ENCODE measurements at places on chromosomes 7 and 10.

DNA sequence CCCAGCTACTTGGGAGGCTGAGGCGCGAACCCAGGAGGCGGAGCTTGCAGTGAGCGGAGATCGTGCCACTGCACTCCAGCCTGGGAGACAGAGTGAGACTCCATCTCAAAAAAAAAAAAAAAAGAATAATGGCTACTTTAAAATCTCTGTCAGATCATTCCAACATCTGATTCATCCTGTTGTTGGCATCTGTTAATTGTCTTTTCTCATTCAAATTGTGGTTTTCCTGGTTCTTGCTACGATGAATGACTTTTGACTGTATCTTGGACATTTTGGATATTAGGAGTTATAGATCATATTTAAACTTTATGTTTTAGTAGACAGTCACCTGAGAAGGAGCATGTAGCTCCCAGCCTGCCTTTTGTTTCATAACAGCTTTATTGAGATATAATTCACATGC lies 8.5 kb downstream of the TPST1 start:
- DNase-seq = no peak

- DNase-seq = no peak
Measured at GRCh38 chr7:13801669-13802068, 187.8 kb downstream of the ETV1 start.

DNA sequence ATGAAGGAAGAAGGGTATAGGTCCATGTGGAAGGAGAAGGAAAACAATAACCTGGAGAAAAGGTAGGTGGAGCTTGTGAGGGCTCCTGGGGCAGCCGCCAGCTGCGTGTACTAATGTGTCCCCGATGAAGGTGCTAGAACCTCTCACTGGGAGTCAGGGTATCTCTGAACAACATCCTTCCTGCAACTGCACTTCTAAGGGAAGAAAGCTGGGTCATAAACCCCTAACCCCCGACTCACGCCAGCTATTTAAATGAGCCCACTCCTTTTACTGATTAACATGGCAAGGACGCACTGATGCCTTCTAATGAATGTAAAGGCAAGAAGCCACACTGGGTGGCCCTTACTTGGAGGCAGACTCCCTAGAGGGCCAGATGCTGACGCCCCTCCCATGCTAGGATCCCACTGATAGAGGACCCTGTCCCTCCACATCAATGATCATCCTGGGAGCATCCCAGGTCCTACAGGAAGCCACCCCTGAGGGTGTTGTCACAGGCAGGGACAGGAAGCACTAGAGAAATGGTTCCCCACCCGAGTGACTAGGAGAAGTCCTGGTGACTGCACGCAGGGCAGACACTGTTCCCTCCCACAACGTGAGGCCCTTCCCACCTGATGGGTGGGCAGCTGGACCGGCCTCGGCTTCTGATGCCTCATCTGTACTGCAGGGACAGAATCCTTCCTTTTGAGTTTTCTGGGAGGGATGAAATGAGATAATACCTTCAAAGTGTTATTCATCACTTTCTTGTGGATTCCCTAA lies 20.4 kb downstream of the JCAD start:
- DNase-seq = peak; percentile 19

DNA sequence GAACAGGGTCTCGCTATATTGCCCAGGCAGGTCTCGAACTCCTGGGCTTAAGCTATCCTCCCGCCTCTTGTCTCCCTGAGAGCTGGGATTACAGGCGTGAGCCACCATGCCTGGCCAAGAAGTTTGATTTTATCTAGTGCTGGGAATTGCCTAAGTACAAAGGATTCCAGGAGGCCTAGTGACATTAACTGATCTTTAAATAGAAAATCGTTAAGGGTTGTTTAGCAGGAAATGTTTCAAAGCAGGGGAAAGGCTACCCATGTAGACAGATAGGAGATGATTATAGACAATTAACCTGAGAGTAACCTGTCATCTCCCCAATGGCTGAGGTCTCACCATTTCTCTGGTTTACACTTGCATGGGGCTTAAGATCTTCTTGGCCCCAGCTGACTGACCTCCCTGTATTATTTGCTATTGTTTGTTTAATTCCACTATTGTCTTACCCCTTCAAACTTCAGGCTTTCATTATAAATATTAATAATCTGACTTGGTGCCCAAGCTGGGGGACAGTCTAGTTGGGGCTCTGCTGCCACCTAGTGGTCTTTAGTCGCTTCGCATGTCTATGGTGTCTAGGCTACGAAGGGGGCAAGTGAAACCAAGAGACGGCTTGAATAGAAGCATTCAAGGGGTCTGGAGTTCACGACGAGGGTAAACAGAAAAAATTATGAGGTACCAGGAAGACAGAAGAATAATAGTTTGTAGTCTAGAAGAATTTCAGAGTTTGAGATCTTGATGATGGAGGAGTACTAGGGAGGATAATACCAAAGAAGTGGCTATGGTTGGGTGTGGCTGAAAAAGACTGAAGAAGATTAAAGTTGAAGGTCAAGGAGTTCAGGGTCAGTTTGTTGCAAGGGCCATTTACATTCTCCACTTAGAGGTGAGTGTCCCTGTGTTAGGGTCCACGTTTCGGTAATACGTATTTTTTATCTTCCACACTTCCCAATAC lies 40.4 kb upstream of the BPGM start:
- DNase-seq = peak; percentile 65

GRCh38 chr10:71625445-71626175 lies 94.0 kb downstream of the C10orf105 start:
- DNase-seq = no peak

DNA sequence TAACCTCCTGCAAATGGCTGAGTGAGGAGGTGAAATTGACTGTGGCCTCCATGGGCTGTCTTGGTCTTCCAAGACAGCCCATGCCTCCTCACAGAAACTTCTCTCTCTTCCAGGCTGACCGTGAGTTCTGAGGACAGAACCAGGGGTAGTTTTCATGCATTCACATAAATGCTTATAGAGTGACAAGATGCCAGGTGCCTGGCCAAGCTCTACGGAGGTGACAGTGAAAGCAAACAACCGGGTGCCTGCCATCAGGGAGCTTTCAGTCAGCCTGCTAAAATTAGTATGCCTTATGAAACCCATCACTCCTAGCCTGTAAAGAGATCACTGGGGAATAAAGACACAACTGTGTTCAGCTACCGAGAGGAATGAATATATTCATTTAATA lies 919 bp upstream of the RHOBTB1 start:
- DNase-seq = no peak

DNA sequence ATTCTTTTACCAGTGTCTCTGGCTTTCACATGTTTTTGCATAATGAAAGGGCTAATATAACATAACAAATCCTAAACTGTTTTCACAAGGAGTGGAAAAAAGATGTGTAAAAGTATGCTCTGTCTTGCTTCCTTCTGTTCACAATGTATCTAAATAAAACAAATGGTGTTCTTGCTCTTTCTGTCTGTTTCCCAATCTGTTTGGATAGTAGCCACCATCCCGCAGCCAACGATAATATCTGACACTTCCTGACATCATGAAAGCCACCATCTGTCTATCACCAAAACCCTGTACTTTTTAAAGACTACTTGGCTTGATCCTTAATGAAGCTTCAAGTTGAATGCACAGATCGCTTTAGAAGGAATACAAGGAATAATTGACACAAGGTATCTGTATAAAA lies 246.2 kb downstream of the ETV1 start:
- peak; percentile 29 for DNase-seq

DNA sequence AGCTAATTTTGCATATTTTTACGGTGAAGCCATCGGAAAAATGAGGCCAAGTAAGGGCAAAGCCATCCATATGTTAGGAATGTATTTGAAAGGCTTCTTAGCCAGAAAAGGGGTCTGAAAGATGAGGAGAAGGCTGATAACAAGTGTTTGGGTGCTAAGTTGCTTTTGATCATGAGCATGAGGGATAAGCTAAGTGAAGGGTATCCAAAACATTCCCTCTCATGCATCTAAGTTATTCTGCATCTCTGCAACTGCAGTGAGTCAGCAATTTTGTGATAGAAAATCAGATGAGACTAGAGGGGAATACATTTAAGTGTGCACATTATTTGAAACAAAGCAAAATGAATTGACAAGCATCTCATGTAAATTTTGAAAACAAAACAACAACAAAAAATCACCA lies 282.8 kb downstream of the GPR158 start:
- DNase-seq = no peak

DNA sequence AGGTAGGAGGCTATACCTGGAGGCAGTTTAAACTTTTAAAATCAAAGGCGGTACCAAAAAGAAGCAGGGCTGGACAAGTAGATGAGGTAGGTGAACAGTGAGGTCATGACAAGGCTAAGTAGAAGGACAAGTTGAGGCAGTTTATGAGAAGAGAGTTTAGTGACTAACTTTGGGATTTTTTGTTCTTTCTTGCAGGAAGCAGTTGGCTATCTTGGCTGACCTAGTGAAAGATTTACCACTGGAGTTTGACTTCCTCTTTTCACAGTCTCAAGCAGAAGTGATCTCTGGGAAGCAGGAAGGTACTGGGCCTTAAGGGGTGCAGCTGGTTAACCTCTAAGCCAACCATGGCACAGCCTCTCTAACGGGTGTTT lies 26.3 kb downstream of the ENTPD7 start:
- DNase-seq = no peak

DNA sequence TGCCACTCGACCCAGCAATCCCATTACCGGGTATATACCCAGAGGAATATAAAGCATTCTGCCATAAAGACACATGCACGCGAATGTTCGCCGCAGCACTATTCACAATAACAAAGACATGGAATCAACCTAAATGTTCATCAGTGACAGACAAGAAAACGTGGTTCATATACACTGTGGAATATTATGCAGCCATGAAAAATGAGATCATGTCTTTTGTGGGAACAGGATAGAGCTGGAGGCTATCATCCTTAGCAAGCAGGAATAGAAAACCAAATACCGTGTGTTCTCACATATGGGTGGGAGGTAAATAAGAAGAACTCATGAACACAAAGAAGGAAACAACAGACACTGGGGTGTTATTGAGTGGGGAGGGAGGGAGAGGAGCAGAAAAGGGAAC lies 84.7 kb downstream of the SLC16A9 start:
- DNase-seq = no peak

- DNase-seq = no peak
Measured at GRCh38 chr7:41476460-41476803, 226.5 kb downstream of the INHBA start.

DNA sequence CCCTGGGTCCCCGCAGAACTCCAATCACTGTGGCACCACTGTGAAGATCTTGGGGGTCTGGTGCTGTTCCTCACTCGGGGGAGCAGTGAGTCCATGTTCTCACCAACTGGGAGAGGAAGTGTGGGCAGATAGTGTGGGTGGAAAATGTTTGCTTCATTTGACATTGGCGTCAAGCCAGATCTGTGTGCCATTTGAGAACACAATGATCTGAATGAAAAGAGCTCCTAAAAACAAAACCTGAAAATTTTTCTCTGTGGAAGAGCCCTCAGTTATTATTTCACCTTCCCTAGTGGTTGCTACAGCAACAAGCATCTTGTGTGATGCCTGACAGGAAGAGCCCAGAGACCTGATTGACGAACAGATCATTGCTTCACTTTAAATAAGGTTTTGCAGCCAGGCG lies 125.6 kb downstream of the VIPR2 start:
- DNase-seq = no peak

DNA sequence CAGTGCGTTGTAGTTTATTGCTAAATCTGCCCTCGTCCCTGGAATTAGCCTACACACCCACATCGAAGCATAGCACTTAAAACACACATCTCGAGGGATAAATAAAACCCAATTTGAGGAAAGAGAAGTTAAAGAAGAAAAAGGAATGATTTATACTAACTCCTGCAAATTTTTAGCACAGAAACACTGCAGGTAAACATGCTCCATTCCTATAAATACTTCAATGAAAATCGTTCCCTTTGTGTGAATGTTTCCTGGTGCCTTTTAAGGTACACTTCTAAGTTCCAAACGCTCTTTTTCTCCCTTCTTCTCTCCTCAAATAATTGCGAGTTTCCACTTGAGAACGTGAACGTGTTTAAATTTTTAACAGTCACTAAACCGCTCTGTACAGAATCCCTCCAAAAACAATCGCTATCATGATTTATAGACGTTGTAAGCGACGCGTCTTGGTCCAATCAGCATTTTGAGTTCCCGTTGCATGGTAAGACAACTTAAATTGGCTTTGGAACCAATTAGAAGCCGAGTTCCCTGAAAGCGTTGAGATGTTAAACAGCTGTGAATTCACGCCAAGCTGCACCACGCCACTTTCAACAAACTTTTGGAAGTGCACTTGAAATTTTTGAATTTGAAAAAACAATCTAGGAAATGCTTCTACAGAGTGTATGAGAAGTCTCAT lies 12.5 kb upstream of the EBLN1 start:
- DNase-seq = peak; percentile 95

- no peak for DNase-seq
Measured at GRCh38 chr7:101900103-101900502, 82.7 kb downstream of the CUX1 start.

- peak; percentile 95 for DNase-seq
Measured at GRCh38 chr10:100653957-100654781, 91.2 kb upstream of the PAX2 start.

- no peak for DNase-seq
Measured at GRCh38 chr7:128731184-128731583, 8.0 kb upstream of the CALU start.

DNA sequence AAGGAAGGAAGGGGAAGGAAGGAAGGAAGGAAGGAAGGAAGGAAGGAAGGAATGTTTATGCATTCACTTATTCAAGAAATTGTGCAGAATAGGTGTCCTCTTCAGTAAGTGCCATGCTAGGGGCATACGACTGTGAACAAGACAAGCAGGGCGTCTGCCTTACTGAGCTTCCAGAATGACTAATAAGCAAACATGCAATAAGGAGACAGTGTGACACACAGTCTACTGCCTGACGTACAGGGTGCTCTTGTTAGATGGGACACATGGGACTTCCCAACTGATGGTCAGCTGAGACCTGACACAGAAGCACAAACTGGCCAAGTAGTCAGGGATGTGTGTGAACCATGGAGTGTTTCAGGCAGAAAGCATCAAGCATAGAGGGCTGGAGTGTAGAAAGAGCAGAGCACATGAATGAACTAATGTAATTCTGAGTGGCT lies 18.2 kb downstream of the DNAJC12 start:
- no peak for DNase-seq

DNA sequence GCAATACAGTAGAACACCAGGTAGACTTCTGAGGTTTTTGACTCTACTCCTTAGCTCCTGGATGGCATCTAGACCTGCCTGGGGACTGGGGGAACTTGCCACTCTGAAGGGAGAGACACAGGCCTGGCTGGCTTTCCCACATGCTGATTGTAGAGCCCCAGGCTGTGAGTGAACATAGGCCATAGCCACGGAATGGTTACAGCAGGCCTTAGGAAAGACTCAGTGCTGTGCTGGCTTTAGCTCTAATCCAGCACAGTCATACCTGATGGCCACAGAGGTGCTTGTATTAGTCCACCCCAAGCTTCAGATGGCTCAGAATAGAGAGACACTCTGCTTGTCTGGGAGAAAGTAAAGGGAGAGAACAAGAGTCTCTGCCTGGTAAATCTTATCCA lies 35.0 kb upstream of the ARHGAP12 start:
- DNase-seq = no peak

GRCh38 chr7:73308074-73308664 lies 457 bp downstream of the NSUN5 start:
- DNase-seq = no peak

GRCh38 chr10:107728807-107729206 lies 564.3 kb upstream of the SORCS1 start:
- no peak for DNase-seq
